Activated CD8-positive, alpha-beta memory T cell treated with anti-CD3 and anti-CD28 coated beads, Interleukin-2, amount 50 U/mL, for 4 hours (primary cell): ENCODE measurements at places on chromosomes 6 and 20.

- DNase-seq, result no peak
Observed at GRCh38 chr20:44540834-44541233, 19.0 kb upstream of the SERINC3 start.

- no peak for DNase-seq
Observed at GRCh38 chr6:921400-921799, 228.5 kb upstream of the EXOC2 start.

DNA sequence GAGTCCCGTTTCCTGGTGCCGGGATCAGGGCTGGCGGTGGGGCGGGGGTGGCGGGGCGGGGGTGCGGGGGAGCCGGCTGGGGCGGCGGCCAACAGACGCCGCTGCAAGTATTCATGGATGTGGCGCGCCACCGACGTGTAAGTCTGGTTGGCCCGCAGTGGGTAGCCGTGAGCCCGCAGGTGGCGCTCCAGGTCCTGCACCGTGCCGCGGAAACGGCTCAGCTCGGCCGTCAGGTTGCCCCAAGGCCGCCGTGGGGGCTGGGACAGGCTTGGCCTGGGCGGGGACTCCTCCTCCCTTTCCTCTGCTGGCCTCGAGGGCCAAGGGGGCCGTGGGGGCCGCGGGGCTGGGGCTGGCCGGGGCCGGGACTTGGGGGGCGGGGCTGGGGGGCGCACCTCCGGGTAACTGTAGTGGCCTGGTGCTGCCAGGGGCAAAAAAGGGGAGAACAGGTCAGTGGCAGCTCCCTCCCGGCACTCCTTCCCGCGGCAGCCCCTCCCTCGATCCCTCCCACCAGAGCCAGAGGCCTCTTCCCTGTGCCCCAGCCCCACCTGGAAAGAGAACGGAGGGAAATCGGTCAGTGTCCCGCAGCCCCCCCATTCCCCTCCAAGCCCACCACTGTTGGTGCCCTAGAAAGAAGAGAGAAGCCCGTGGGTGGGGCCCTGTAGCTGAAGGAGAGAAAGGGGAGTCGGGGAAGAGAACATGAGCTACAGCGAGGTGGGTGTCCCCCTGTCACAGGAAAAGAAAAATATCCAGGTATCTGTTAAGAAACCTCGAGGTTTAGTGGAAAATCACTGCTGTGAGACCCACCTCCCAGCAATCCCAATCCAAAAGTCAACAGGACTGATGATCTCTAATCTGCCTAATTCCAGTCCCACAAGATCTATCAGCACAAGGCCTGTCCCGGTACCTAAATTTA, 21.3 kb downstream of the TNXB start:
- peak; percentile 70 for DNase-seq

DNA sequence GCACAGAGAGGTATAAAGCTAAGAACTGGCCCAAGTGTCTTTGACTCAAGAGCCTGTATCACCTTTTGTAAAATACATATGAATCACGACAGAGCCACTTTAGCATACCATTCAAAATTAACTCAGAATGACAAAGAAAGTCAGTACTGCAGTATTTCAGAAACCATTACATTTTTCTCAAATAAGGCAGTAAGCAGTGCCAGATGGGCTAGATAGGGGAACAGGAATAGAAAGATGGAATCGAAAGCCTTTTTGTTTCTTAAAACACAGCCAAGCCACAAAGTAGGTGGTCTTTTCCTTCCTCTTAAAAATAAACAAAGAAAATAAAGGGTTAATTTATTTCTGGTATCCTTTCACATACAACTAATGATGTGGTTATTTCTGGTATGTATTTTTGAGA, 10.3 kb downstream of the CLDN20 start:
- no peak for DNase-seq

DNA sequence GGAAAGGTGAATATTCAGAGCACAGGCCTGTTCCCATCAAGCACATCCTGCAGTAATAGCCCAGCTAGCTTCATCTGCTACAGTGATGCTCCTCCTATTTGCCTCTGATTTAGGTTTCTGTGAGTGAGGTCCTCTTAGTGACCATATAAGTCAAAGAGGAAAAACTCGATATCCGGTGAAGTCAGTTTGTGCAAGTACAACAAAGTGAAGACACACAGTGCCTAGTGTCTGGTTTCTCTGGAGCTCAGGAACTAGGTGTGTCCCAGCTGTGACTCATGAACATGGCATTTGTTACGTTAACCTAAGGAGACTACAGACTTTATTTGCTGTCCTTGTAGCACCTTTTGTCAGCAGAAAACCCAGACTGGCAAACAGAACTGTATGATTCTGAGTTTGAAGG, 33.9 kb downstream of the EDN1 start:
- no peak for DNase-seq

GRCh38 chr20:6122873-6123648, at the start of gene FERMT1:
Gene FERMT1, minus strand, starts transcription at chr20:6123030. Its CDS starts 3,476 bp downstream, at chr20:6119554.
- no peak for DNase-seq

DNA sequence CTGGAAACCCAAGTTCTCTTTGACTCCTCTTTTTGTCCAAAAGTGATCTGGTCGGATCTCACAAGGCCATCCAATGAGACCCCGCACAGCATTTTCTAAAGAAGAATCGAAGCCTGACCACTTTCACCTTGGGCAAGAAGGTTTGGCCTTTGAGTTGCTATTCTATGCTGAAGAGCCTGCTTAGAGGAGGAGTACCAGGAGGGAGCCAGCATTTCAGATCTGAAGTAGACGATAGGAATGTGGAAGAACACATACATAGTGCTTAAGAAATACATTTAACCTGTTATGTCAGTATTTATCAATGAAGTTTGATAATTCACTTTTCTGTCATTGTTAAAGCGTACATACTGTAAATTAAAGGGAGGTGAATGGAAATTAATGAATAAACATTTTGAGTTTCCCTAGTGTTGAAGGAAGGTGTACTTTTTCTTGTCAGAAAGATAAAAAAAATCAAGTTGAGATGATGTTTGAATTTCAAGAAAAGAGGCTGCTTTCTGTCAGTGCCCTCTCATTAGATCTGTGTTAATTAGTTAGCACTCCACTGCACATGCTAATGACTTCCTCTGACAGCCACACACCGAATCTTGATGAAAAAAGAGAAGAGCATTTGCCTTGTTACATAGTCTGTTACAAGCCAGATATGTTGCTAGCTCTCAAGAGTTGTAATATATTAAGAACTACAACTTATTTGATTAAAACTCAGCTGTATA, 10.9 kb upstream of the TDRD6 start:
- no peak for DNase-seq

DNA sequence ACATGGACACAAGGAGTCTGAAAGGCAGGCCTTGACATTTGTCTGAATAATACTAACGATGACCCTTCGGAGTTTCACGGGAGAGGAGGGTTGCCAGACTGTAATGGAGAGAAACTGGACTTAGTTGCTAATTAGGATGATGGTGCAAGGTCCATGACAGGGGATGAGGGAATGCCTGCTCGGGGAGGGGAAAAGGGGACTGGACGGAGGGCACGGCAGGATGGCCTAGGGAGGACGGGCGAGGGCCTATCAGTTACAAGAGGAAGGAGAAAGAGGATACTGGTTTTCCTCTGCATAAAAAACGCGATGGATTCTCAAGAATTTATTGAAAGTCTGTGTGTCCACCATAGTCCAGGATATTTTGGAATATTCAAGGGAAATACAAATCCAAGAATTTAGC, 42.7 kb downstream of the IRAK1BP1 start:
- no peak for DNase-seq

- DNase-seq, result no peak
Observed at GRCh38 chr6:112651239-112651638, 304.1 kb downstream of the RFPL4B start.

GRCh38 chr6:11018225-11018624, 25.9 kb downstream of the ELOVL2 start:
- DNase-seq, result no peak

DNA sequence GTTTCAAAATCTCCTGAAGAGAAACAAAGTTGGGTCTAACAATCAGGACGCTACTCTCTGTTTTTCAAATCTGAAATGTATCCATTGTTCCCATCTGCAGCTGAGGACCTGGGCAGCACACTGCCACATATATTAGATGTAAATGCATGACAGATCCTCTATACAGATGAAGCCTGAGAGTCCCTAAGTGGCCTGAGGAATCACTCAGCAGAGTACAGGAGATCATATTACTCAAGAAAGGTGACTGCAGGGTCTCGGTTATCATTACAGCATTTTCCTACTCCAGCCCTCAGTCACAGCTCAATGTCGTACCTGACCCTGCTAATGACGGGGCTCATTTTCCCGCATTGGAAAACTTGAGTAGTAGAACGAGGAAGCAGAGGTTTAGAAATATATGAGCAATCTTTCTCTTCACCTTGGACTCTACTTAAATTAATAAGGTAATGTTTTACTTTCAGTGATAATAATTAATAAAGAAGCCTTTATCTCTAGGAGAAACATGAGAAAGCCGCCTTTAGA, 256.2 kb upstream of the IRAK1BP1 start:
- DNase-seq, result no peak

GRCh38 chr20:63361519-63362435, 628 bp upstream of the CHRNA4 start:
- no peak for DNase-seq

DNA sequence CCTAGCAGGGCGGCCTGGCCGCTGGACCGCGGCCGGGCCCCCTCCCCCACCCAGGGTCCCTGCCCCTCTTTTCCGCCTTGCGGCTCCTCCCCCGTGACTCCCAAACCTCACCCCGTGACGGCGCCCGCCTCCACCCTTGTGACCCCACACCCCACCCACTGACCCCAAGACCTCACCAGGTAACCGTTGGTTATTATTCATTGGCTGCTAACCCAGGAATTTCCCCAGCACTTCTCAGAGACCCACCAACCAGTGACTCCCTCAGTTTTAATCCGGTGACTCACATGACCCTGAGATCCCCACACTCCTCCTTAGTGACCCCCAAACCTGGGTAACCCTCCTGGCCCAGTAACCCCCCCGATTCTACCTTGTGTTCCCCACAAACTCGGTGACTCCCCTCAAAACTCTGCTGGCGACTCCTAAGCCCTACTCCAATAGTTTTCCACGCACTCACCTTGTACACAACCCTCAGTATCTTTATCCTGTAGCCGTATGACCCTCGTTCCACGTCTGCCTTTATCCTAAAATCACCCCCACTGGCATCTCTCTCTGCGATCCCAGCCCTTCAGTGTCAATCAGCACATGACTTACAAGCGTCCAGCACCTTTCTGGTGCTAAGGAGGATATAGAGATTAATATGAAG, 534 bp downstream of the ZNF76 start:
- peak; percentile 82 for DNase-seq

GRCh38 chr6:19896693-19897010, 59.5 kb downstream of the ID4 start:
- DNase-seq, result no peak

DNA sequence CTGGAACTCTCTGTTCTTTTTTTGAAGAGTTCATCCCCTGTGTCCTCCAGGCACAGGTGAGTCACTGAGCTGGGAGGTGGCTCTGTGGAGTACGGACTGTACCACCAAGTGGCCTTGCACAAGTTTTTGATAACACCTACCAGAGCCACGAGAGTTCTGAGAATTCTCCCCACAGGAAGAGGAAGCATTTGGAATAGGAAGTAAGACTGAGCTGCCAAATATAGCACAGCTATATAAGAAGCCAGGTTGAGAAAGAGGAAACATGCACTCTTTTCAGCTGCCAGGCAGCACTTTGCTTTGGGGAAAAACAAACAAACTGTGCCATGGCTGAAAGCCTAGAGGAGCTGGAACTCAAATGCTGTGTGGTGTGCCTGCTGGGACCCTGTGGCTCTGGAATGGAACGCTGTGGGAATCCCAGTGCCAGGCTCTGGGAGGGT, 70.8 kb upstream of the RIPOR2 start:
- DNase-seq, result no peak

DNA sequence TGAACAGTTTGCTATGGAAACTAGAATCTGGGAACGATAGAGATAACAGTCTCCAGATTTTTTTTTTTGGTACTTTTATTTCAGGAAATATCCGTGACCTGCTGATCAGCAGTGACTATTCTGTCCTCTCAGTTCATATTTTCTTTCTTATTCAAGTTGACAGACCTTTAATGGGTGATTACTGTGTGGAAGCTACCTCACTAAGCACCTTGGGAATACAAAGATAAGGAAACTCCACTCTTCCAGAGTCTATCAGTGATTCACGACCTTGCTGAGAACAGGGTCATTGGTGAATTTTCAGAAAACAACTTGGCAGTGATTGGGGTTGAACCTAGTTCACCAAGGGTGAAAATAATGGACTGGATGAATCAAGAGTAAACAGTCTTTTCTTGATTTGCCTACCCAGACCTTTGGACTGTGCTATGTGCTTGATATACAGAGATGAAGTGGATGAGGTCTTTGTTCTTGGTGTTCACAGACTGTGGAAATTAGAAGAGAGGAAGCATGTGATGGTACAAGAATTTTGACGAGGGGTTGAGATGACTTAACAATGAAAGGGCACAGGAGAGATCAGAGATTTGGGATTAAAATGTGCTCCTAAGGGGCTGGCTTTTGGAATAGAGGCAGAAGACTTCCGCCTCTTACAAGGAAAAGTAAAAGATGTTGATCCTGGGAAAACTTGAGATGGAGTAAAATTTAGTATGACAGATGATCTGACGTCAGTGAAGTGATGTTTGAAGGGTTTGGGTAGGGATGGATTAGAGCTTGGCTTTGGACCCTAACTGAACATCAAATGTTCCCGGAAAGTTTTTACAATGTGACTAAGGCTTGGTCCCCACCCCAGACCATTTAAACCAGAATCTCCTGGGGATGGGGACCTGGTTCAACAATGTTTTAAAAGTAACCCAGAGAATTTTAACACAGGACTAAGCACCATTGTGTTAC, 1.2 kb downstream of the KAT14 start:
- DNase-seq, result no peak

GRCh38 chr6:95846652-95847051, 169.1 kb upstream of the FUT9 start:
- no peak for DNase-seq

DNA sequence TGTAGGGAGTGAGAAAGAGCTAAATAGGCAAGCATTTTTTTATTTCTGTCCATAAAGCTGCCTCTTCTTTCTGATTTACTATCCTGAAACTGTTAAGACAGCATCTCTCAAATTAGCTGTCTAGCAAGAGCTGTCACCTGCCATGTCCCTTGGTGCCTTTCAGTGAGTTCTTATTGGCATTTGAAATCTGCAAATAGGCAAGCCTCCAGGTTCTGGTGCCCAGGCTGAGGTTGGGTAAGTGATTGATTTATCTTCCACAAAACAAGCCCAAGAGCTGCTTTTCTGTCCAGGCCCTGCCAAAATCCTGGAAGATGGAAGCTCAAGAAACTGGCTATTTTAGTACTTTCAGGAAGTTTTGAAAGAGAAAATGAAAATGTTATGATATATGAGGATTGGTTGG, 22.4 kb downstream of the MANEA start:
- no peak for DNase-seq

- peak; percentile 71 for DNase-seq
Observed at GRCh38 chr20:58179432-58180099, 48.9 kb downstream of the ANKRD60 start.

GRCh38 chr6:99026135-99026534, 78.4 kb upstream of the FBXL4 start:
- DNase-seq, result no peak
